ENCODE measurements at places on chromosomes 1 and 21.

DNA sequence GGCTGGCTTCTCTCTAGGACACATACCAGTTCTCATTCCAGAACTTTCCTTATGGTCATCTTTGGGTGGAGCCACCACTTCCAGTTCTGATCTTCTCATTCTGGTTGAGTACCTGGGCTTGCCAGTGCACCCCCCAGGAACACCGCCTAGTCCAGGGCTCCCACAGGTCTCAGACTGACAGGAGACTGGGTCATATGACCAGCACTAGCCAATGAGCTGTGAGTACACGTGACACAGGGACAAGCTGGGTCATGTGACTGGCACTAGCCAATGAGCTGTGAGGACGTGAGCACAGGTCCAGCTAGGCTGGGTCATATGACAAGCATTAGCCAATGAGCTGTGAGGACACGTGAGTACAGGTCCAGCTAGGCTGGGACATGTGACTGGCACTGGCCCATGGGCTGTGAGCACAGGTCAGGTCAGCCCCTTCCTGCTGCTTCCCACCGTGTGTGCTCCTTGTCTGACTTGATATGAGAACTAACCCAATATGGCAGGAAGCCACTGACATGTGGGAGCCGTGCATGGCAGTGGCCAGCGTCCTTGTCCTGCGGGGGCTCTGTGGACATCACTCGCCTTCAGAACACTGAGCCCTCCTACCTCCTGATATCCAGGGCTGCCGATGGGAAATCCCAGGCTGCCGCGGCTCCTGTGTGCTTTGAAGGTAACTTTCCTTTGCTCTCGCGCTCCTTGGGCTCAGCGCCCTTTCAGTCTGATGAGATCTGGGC is 22.7 kb downstream of the KRTAP10-1 start:
- no peak for DNase-seq

DNA sequence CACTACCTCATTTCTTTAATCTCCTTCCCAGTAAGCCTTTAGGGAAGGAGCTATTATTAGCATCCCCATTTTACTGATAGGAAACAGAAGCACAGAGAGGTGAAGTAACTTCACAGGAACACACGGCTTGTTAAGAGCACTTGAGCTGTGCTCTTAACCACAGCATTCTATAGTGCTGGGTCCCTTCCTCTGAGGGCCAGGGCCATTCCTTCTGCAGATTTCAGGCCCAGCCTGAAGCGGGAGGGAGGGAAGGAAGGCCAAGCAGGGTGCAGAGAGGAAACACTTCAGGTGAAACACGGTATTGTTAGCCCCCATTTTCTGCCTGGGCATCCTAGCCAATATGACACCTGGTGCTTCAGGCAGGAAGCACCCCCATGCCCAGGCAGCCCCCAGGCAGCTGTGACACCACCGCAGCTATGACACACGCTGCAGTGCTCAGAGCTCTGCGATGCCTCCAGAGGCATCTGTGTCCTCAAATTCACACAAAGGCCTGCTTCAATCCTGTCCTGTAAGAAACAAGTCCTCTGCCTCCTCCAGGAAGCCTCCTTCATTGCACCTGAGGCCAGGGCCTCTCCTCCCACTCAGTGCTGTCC is 4.5 kb upstream of the EXTL1 start:
- DNase-seq, result no peak

DNA sequence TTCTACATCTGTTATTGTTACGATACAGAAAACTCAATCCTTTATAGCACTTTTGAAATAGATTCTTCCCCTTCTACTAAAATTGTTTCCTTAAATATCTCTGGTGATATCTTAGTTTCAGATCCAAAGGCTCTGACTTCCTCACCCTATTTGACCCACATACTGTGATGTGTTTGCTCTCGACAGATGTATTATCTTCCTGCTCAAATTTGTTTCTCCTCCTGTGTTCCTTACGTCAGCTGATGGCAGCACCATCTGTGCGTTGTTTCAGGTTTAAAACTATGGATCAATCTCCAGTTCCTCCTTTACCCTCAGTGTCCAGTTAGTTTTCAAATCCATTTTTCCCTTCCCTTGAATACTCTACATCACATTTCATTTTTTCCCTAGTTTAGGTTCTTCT is 274.4 kb downstream of the RYR2 start:
- no peak for DNase-seq

DNA sequence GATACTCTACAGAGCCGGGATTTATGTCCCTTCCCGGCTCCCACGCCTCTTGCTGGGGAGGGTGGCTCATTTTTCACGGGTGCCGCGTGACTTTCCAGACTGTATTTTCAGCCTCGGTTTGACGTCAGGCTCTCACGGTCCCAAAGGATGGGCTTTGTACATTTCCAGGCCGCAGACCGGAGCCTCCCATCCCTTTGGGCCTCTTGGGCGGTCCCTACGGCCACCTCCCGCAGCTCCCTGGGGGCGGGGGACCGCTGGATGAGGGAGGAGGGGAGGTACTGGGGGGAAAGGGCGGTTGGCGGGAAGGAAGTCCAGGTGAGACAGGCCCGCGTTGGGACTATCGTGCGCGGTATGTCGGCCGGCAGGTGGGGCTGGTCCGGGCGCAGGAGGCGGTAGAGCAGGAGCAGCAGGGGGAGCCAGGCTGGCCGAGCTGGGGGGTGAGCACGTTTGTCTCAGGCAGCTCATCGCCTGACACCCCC is 17.9 kb downstream of the UBL4B start:
- no peak for DNase-seq

DNA sequence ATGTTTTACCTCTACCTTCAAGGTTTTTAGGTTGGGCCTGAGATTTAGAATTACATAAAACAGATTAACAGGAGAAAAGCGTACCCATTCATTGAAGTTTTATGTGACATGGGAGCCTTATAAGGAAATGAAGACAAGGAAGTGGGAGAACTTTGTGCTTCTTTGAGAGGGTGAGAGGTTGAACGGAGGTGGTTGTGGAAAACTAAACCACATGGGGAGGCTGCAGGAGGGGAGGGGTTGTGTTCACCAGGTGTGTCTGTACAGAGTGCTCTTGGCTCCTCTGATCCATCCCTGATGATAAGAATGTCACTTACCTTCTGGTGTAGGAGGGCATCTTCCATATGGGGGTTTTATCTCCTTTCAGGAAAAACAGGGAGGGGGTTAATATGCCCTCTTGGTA is 2.7 kb downstream of the SLX9 start:
- no peak for DNase-seq

GRCh38 chr1:19042675-19043578 is 86.5 kb upstream of the IFFO2 start:
- DNase-seq, result peak; percentile 40

GRCh38 chr21:44522753-44523204 is 17.2 kb downstream of the KRTAP10-1 start:
- no peak for DNase-seq

DNA sequence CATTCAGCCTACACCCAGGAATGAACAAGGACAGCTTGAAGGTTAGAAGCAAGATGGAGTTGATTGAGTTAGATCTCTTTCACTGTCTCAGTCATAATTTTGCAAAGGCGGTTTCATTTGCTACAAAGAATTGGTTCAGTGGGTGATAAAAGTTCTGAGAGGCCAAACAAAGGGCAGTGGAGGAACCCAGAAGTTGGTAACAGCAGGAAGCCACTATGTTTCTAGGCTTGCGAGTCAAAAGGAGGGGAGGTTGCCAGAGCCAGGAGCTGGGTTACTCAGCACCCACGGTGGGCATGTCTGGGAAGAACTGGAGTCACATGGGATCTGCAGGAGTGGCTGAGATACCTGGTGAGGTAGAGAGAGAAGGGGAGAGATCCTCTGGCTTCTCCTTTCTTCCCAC is 64.2 kb upstream of the MRPS6 start:
- peak; percentile 4 for DNase-seq

GRCh38 chr1:219801156-219801820 is 127.1 kb downstream of the SLC30A10 start:
- no peak for DNase-seq

GRCh38 chr21:17416139-17416538 is 96.7 kb upstream of the CXADR start:
- no peak for DNase-seq

DNA sequence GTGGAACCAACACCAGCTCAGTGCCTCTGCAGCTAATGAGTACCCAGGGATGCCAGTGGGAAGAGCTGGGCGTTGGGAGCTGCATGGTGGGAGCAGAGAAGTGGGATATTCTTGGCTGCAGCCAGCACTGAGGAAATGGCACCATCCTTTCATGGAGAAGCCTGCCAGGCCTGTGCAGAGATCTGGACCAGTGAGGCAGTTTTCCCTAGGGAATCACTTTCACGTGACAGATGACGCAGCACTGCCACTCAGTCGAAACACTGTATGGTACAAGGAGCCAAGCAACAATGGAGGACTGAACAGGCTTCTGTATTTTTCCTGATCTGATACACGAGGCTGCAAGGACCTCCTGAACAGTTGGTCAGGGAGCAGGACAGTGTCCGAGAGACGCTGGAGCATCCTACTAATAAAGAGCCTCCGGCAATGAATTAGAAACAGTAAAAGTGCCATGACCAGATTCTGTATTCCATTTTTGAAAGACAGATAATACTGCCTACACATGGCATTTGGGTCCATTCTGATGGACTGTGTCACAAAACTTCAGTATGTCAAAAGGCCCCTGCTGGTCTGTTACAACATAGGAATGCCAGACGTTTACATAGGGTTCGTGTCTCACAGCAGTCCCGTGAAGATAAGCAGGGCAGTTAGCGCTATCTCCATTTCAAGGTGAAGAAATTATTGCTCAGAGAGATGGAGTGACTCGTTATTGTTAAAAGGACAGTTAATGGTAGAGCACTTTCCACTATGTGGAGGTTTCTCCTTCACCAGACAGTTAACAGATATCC is 44.0 kb upstream of the LMO4 start:
- no peak for DNase-seq

DNA sequence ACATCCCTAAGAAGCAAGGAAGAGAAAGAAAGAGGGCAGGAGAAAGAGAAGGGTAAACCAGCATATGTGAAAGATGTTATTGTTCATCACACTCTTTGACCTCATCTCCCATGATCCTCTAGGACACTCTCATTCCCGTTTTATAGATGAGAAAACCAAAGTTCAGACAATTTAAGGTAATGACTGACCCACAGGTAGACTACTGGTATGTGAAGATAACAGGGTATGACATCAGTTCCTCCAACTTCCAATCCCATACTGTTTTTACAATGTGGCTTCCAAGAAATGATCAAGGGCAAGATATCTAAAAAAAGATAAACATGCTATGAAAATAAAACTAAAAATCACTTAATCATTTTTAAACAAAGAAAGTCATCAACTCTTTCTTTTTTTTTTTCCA is 95.2 kb upstream of the TNFSF4 start:
- DNase-seq, result no peak

DNA sequence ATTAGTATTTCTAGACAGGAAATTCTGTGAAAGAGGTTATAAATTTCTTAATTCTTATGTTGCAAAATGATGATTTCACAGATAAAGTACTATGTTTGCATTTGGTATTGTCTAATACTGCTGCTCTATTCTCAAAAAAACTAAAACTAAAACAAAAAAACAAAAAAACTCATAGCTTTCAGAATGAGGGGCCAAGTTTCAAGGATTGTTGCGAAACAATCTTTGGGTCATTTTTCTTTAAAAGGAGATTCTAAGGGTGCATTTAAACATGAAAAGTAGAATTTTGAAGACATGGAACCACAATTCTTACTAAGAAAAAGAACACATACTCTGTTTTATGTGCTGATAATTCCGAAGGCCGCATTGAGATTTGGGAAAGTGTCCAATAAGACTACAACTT is 645.1 kb downstream of the ADGRL2 start:
- DNase-seq, result no peak

GRCh38 chr1:233689017-233689747 is 75.3 kb downstream of the KCNK1 start:
- no peak for DNase-seq

DNA sequence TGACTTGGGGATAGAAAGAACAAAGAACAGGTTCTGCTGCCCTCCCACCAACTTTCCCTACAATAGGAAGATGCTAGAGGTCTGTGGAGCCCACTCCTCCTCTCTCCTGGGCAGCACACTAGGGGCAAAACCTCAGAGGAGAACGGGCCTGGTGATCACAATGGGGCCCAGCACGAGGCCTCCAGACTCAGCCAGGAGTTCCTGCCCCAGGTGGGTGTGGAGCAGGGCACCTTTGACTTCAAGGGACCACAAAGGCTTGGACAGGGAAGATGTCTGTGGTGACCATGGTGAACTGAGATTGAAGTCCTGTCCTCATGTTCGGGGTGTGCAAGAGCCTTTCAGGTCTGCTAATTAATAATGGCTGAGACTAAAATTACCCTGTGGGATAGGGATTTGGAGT is 88.8 kb downstream of the LAMC2 start:
- DNase-seq, result no peak

GRCh38 chr1:201622824-201623223 is 83.9 kb downstream of the NAV1 start:
- DNase-seq, result no peak

GRCh38 chr1:180253585-180254495 is 23.8 kb downstream of the LHX4 start:
- no peak for DNase-seq

DNA sequence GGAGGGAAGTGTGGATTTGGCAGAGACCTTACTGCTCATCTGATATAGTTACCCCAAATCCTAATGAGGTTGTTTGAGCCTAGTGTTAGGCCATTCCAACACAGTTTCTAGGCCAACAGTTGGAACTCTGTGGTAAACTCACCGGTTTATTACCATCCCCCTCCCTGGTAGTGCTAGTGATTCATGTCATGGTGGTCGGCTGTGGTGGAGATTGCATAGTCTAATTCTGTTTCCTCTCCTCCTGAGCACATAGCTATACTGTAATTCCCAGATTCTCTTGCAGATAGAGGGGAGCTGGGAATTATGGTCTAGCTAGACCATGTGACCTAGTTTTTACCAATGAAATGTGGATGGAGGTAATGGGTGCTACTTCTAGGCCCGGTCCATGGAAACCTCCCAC is 123.7 kb upstream of the KIF26B start:
- no peak for DNase-seq

Data from stimulated activated CD4-positive, alpha-beta T cell treated with anti-CD3 and anti-CD28 coated beads, Interleukin-4, amount 100 ng/mL, for 24 hours (primary cell).